Activated CD4-positive, alpha-beta T cell treated with anti-CD3 and anti-CD28 coated beads for 48 hours (primary cell): ENCODE measurements at places on chromosomes 1 and 21.

- DNase-seq: no peak
These were observed 4.2 kb upstream of the ZNF496 start for GRCh38 chr1:247335882-247336281.

DNA sequence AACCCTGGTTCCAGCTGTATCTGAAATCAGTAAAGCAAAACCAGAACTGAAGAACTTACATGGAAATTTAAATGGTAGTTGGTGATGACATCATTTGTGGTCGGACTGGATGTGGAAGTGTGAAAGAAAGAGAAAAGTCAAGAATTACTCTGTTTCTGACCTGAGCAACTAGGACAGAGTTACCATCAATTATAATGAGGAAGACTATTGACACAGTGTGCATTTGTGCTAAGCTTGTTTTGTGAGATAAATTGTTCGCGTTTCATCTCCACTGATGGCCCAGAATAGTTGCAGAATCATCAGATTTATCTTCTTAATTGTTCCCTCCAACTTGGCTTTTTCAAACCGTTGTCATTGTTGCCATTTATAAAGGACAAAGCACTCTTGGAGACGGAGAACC lies 410.6 kb upstream of the DEPDC1 start:
- no peak for DNase-seq

- no peak for DNase-seq
These were observed 89.4 kb downstream of the SDCCAG8 start for GRCh38 chr1:243345205-243345604.

GRCh38 chr1:208820580-208821212 lies 576.5 kb upstream of the PLXNA2 start:
- DNase-seq: no peak

DNA sequence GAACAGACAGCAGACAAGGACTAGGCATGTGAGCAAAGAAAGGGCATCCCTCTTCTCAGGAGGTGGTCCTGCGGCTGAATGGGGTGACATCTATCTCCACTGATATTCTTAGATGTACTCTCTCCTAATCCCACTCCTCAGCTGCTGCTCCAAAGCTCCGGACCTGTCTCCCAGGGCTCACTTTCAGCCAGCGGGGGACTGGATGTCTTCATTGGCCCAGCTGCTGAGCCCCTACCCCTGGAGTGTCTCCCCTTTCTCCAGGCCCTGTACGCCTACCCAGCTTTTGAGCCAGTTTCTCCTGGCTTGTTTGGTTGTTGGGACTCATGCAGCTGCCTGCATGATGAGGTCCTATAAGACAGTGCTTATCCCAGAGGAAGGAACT lies 28.8 kb upstream of the CSF1 start:
- no peak for DNase-seq

- no peak for DNase-seq
These were observed 47.3 kb upstream of the RCC1 start for GRCh38 chr1:28458237-28459228.
